ENCODE measurements at places on chromosomes 12 and 14.
A peak's percentile ranks its signal among the peaks of the same experiment; 100 is the strongest.

DNA sequence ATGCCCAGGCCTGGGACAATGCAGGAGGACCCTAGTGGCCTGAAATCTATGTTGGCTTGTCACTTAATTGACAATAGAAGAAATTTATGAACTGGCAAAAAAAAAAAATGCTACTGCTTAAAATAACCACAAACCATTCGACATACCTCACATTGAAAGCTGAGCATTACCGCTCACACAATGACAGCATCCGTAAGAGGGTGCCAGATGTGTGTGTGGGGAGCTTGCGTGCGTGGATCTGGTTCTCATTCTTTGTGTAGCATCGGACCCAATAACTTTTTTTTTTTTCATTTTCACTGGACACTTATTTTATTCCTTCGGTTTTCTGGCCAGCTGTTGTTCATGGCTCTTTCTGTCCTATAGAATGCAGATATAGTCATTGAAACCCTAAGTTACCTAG is 216.7 kb downstream of the VRK1 start:
- no peak for DNase-seq

- DNase-seq: peak; percentile 72
These were observed at the start of gene C14orf93 for GRCh38 chr14:23009939-23010726. Gene C14orf93, minus strand, starts transcription at chr14:23010143. Its CDS starts 11,120 bp downstream, at chr14:22999023.

- DNase-seq: no peak
These were observed 91.6 kb upstream of the FERMT2 start for GRCh38 chr14:53042480-53042879.

GRCh38 chr14:61860294-61860918 is 98.2 kb downstream of the SNAPC1 start:
- peak; percentile 27 for DNase-seq

DNA sequence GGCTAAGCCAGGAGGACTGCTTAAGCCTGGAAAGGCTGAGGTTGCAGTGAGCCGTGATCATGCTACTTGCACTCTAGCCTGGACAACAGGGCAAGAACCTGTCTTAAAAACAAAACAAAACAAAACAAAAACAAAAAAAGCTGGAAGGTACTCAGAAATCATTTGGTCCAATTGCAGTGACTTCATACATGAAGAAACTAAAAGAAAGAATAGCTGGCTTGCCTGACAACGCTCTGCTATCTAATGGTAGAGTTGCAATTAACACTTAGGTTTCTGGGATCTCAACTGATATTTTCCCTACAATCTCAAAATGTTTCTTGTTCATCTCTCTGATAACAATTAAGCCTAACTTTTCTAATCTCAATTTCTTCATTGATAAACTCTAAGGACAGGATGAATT is 13.7 kb downstream of the EEA1 start:
- no peak for DNase-seq

DNA sequence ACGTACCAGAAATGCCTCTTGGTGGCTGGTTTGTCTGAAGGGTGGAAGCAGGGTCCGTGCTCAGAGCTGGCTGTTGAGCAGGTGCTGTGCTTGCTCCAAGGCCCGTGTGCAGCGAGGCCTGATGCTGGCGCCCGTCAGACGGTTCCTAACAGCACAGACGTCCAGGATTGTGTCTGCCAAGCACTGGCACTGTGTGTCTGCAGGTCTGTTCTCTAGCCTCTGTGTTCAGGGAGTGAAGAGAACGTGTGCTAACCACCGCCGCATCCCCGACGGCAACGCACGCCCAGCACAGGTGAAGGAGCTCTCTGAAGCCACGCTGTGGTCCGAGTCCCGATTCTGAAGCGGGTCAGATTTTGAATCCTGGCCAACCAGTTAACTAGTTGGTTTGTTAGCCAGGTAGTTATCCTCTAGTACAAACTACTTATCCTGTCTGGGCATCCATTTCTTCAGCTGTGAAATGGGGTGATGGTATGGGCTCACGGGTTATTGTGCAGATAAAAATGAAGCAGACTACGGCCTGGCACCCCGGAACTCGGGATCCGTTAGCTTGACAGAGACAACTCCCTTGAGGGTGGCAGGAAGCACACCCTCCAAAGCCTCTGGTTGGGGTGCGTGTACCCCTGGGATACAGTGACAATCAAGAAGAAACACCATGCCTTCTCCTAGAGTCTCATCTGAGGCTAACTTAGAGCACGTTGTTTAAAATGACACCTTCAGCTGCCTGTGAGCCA is 18.6 kb upstream of the TDRD9 start:
- no peak for DNase-seq

DNA sequence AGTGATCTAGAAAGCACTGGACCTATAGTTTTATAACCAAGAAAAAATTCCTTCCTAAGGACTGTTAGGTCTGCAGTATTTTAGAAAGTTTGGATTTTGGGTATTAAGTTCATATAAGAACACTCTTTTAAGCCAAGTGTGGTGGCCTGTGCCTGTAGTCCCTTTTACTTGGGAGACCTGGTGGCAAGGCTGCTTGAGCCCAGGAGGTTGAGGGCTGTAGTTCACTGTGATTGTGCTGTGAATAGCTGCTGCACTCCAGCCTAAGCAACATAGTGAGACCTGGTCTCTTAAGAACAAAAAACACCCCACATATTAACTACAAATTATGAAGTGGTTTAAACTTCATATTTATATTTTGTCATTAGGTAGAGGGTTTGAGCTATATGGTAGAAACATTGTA is 9.7 kb downstream of the DNM1L start:
- DNase-seq: no peak
